ENCODE measurements at places on chromosomes 3 and 15.

- DNase-seq: no peak
Observed at GRCh38 chr15:60964527-60964926, 264.6 kb downstream of the RORA start.

GRCh38 chr3:72891053-72891855 is 3.4 kb downstream of the GXYLT2 start:
- DNase-seq: peak; percentile 73

DNA sequence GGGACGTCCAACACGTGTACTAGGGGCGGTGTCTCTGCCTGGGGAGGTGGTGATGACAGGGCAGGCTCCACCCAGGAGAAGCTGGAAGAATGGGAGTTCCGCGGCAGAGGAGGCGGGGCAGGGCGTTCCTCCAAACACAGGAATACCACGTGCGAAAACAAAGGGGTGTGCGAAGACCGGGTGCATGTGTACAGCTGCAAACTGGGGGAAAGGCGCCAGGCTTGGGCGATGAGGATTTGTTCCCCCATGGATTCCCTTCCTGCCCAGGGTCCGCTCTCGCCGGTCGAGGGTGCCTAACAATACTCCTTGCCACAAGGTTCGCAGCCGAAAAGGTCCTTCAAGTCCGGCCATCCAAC is 500 bp upstream of the ZSCAN2 start:
- peak; percentile 89 for DNase-seq

GRCh38 chr3:24586920-24587319 is 92.3 kb upstream of the THRB start:
- DNase-seq: no peak

DNA sequence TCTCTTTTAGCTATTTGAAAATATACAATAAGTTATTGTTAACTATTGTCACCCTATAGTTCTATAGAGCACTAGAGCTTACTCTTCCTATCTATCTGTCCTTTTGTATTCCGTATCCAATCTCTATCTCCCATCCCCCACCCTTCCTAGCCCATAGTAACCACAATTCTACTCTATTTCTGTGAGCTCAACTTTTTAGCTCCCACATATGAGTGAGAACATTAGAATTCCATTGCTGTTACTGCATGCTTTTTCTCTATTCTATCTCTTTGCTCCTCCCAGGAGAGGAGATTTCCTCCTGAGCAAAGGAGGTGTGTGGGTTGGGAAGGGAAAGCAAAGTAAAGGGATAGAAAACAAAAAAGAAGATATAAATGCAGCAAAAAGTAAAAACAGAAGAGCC is 105.6 kb upstream of the SLC4A7 start:
- DNase-seq: no peak

DNA sequence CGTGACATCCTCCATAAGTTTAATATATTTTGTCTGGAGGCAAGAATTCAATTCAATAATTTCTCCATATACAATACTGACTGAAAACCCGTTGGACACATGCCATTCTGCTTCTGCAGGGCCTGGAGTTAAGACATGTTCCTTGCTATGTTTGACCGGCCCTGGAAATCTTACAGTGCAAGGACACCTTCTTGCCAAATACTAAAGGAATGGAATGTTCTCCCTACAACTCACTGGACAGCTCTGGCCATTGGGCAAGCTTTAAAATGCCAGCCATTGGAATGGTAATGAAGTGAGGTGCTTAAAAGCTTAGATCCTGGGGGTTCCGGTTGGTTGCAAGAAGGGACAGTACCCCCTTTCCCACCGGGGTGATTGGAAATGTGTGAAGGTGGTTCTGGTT is 329.8 kb upstream of the PROK2 start:
- DNase-seq: no peak

DNA sequence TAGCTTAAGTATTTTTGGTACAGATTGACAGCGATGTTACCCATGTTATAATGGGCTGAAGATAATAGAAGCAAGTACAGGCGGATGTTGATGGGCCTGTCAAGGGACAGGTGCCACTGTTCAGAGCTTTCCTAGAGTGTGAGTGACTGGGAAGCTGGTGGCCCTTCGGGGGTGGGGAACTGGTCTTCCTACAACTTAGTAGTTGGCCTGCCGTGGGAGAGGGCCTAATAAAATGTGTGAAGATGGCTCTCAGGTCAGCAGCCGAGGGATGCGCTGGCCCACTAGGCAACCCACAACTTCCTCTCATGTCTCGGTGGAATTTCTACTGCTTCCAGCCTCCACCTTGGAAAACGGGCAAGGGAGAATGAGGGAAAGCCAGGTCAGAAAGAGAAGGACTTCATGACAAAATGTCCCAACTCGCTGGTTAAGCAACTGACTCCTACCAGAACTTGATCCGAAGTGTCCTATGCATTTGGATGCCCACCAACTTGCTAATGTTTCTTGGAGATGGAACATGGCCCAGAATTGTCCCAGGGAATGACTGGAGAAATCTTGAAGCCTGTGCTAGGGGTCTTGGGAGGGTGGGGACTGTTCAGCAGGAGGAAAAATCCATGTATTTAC is 1.4 kb downstream of the GYG1 start:
- no peak for DNase-seq

DNA sequence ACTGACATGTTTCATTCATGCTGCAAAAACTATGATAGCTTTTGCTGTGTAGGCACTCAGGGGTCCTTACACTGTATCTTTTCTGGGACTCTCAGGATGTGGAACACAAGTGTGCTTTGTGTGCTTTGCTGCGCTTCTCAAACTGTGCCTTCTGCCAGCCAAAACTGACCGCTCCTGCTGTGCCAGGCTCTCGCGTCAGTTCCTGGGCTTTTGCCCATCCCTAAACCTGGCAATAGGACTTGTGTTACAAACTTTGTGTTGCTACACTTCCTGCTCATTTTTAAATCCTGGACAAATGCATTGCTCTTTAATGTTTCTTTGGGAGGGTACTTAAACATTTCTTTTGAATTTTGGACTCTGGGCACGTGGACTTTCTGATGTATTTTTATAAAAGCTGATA is 60.3 kb downstream of the DIPK2A start:
- DNase-seq: peak; percentile 73

DNA sequence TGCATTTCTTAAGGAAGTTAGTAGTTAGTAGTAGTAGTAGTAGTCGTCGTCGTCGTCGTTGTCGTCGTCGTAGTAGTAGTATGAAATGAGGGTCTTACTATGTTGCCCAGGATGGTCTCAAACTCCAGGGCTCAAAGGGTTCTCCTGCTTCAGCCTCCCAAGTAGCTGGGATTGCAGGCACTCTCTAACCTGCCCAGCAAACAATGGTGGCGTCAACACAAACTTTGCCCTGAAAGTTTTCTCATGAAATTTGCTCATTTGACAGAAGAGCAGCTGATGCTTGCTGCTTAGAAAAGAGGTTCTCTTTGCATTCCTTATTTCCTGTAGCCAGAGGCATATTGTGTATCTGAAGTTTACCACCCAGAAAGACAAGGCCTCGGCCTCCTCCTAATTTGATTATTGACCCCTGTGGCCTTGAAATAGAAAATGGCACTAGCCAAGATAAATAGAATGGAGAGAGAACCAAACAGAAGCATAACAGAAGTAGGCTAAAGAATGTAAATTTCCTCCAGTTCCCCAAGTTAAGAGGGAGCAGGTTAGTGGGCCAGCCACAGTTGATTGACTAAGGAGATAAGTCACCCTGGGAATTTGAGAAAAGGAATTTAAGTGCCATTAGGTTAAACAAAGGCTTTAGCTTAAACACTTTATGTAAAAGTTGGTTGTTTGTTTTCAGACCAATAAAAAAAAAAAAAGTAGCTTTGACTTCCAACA is 166.2 kb upstream of the ROBO2 start:
- DNase-seq: no peak

- DNase-seq: no peak
Observed at GRCh38 chr3:36482880-36483279, 102.6 kb downstream of the STAC start.

GRCh38 chr15:93982226-93982727 is 249.1 kb upstream of the MCTP2 start:
- DNase-seq: peak; percentile 49

GRCh38 chr3:17775073-17775472 is 32.6 kb upstream of the TBC1D5 start:
- DNase-seq: no peak

GRCh38 chr3:181239441-181239840 is 249.9 kb upstream of the DNAJC19 start:
- DNase-seq: no peak

DNA sequence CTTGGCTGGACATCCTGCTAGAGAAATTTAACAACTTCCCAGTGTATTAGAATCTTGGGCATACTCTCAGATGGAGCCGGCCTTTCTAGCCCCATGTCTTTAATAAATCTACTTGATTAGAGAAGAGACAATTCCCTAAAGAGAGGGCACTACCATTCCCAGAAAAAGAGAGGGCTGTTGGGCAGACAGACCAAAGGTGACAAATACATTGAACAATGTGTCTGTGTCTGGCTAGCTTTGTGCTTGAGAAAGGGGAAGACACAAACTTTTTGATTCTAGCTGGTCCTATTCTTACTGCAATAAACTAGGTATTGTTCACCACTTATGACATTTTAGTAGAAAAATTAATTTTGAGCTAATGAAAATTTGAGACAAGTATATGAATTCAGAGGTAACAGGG is 57.7 kb downstream of the DUT start:
- no peak for DNase-seq

DNA sequence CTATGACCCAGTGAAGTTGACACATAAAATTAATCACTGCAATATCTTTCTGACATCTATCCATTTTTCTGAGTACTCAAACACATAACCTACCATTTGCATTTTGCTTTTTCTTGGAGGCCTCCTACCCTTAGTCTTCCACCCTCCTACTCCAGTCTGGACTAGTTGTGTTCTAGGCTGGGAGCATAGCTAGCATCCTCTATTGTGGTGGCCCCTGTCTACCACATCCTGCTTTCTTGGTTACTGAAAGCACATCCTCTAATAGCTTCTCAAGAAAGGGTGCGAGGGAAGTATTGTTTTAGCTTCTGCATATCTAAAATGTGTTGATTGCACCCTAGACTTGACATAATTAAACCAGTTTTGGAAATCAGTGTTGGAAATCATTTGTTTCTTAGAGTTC is 176.5 kb downstream of the THSD4 start:
- DNase-seq: no peak

DNA sequence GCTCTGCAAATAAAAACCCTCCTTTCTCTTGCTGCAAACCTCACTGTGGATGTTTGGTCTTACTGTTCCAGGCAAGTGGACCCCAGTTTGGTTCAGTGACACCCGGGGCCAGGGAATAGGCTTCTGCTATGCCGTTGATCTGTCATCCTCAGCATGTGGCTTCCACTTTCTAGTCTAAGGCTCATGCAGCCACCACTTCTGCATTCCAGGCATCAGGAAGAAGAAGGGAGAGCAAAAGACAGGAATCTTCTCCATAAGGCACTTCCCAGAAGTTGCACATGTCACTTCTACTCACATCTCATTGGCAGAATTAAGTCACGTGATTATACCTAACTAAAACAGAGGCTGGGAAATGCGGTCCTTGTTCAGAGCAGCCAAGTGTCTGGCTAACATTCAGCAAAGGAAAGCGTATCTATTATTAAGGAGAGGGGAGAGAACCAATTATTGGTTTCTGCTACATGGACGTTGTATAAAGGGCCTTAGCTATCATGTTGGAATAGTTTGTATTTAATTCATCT is 173.6 kb upstream of the PFN2 start:
- no peak for DNase-seq

DNA sequence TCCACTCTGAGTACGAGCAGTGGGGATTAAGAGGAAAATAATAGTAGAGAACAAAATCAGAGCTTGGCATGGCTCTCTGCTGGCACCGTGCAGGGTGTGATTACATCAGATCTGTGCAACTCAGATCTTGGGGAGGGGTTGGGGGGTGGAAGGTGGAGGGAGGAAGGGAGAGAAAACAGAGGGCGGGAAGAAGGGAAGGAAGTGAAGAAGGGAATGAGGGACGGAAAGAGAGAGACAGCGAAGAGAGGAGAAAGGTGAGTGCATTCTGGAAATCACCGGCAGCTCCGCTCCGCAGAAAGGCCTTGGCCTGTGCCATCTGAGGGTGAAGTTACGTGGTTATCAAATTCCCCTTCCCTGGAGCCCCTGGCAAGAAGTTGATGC is 31.0 kb upstream of the ADAMTS17 start:
- DNase-seq: peak; percentile 49

DNA sequence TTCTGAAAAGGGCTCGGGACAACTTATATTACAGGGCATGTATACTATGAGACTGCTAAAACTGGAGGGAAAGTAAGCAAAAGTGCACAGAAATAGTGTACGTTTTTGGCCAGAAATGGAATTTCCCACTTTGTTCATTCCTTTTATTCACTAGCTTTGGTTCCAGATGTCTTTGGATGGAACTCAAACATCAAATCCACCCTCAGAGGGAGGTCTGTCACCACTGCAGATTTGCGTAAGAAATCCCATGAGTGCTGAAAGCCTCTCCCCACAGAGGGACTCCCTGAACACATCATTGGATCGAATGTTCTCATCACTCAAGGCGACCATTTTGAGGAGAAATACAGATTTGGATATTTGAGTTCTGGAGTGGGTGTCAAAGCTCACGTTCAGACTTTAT is 71.6 kb downstream of the FEM1B start:
- DNase-seq: no peak

- DNase-seq: no peak
Observed at GRCh38 chr3:2920103-2920502, 190.1 kb downstream of the IL5RA start.

GRCh38 chr3:158642474-158643210 is 1.7 kb upstream of the GFM1 start:
- DNase-seq: no peak

GRCh38 chr15:101276501-101277037 is 716 bp downstream of the SELENOS start:
- no peak for DNase-seq

GRCh38 chr15:94253742-94254141 is 22.4 kb downstream of the MCTP2 start:
- DNase-seq: no peak

- no peak for DNase-seq
Observed at GRCh38 chr3:68986496-68987208, 26.8 kb downstream of the EOGT start.

GRCh38 chr3:167480748-167481147 is 6.9 kb upstream of the SERPINI2 start:
- DNase-seq: no peak

DNA sequence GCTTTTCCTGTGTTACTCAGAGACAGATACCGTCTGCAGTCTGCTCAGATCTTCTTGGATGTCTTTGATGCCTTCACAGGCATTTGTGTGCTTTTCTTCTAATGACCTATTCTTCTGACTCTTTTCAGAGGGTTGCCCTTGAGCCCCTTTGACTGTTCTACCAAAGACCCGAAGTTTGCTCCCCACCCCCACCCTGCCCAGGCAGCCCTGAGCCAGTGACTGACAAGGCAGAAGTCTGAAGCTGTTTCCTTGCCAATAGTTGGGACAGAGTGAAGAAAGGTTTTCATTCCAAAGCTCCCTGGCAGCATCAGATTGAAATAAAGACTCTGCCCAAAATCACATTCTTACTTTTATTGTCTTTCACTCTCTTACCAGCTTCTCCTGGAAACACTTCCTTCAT is 9.0 kb upstream of the ATP13A5 start:
- no peak for DNase-seq

- DNase-seq: peak; percentile 67
Observed at GRCh38 chr3:147945968-147946519, 536.9 kb downstream of the ZIC1 start.

- DNase-seq: no peak
Observed at GRCh38 chr3:190180268-190180667, 59.6 kb upstream of the P3H2 start.

GRCh38 chr3:141348837-141349236 is 19.5 kb upstream of the ZBTB38 start:
- DNase-seq: no peak

Measured in right forelimb (tissue), 1 donor.